MM.1S (cell line): ENCODE measurements at places on chromosomes 13 and 19.
A peak's percentile ranks its signal among the peaks of the same experiment; 100 is the strongest.

DNA sequence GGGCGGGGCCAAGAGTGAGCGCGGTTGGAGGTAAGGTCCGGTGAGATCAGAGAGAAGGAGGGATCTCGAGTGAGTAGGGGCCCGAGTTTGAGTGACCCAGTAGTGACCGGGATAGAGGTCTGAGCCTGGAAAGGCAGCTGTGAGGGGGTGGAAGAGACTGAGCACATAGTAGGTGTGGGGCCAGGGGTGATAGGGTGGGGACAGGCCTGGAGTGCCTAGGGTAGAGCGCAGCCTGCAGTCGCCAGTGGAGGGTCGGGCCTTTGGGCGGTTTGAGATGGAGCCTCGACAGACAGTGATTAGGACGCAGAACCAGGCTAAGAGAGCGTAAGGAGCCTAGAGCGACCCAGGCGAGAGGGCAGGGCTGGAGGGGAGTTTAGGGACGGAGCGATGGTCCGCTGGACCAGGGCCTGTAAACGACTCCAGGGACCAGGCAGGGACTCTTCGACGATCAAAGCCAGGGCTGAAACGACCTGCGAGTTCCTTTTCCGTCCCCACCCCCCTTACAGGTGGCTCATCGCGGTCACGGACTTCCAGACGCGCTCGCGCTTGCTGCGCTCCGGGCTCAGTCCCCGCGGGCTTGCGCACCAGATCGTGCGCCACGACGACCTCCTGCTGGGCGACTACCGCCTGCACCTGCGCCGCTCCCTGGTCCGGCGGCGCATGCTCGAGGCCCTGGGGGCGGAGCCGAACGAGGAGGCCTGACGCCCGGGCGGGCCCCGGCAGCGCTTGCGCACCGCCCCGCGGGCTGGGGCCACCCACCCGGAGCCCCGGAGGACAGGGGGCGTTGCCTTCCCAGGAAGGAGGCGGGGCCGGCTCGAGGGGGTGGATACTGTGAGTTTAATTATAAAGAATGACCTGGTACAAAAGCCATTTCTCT lies 9.4 kb downstream of the C19orf81 start:
- no peaks in the 10 kb centered on the region for H3K4me1 ChIP-seq
- DNase-seq: no peak
- no peaks in the 10 kb centered on the region for H3K36me3 ChIP-seq
- peaks cover 58% of the 10 kb centered on the region for H3K27me3 ChIP-seq
- H3K27ac ChIP-seq: no peak overlapping the region

GRCh38 chr13:91946498-91947070 lies 548.2 kb downstream of the GPC5 start:
- no peaks in the 10 kb centered on the region for H3K27me3 ChIP-seq
- no peaks in the 10 kb centered on the region for H3K36me3 ChIP-seq
- H3K27ac ChIP-seq: no peak overlapping the region
- no peaks in the 10 kb centered on the region for H3K4me1 ChIP-seq
- peak; percentile 27 for DNase-seq
- no peak overlapping the region for H3K4me3 ChIP-seq

DNA sequence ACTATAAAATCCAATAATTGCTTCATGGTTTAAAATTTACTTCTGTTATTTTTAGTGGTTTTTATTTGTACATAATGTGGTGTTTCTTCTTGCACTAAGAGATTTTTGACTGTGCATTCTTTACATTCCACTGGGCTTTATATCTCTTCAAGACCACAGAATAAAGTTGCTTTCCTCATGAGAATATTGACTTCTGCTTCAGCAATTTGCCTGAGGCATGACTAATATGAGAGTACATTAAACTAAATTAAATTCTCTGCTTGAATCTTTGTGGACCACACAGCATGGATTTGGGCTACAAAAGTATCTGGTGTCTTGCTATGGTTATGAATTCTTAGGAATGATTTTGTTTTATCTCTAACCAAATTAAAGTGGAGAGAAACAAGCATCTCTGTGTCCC lies 1463.4 kb upstream of the PCDH20 start:
- H3K27me3 ChIP-seq: no peaks in the 10 kb centered on the region
- H3K4me3 ChIP-seq: no peak overlapping the region
- H3K36me3 ChIP-seq: no peaks in the 10 kb centered on the region
- H3K4me1 ChIP-seq: no peaks in the 10 kb centered on the region
- DNase-seq: no peak
- no peak overlapping the region for H3K27ac ChIP-seq

- no peaks in the 10 kb centered on the region for H3K27me3 ChIP-seq
- H3K4me3 ChIP-seq: peak overlapping the region; percentile 37; the same call in 1 of the 2 replicates
- peak overlapping the region; percentile 84; the same call in 1 of the 2 replicates for H3K27ac ChIP-seq
- H3K36me3 ChIP-seq: no peaks in the 10 kb centered on the region
- peaks cover 15% of the 10 kb centered on the region for H3K4me1 ChIP-seq
- no peak for DNase-seq
These were observed 76.2 kb downstream of the FOXO1 start for GRCh38 chr13:40590112-40590862.

DNA sequence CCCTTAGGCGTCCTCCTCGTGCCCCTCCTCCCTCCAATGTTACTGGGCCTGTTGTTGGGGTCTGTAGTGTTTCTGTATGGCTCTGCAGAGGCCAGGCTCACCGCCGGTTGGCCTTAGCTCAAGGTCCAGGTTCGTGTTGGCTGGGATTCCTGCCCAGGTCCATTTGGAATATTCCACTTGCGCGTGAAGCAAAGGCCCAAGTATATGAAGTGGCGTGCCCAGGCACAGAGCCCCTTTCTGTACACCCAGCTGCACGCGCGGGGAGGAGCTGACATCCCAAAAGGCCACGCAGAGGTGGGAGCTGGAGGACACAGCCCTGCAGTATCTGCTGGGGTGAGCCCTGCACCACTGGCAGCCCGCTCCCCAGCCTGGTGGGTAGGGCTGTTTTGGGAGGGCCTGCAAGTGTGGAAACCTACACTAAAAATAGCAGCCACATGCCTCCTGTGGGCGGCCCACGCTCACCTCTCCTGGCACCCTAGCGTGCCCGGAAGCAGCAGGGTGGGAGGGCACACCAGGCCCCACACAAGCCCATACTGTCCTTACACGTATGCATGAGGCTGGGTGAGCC lies 30.2 kb downstream of the CRTC1 start:
- no peak for DNase-seq
- H3K4me1 ChIP-seq: no peaks in the 10 kb centered on the region
- no peak overlapping the region for H3K4me3 ChIP-seq
- H3K27me3 ChIP-seq: no peaks in the 10 kb centered on the region
- no peaks in the 10 kb centered on the region for H3K36me3 ChIP-seq
